ENCODE measurements at places on chromosomes 2 and 18.

DNA sequence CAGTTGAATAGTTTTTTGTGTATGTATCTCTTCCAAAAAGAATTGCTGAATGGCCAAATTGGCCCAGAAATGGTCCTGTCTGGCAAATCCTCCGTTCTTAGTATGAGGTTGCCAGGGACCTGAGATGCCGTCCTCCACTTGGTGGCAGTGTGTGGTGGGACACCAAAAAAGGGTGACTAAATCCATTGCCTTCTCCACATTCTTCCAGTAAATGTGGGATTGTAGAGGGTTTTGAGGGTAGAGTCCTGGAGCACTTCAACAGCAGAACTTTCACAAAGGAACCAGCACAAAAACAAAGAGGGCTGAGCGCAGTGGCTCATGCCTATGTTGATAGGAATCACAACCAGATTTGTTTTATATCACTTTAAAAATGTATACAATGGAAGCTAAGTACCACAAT, 199.9 kb downstream of the BCL2 start:
- DNase-seq = no peak

GRCh38 chr2:147222506-147222905, 622.3 kb upstream of the ACVR2A start:
- no peak for DNase-seq

- no peak for DNase-seq
These were observed 51.9 kb downstream of the SLC4A1AP start for GRCh38 chr2:27715318-27716210.

GRCh38 chr2:235049719-235050118, 97.9 kb downstream of the SH3BP4 start:
- no peak for DNase-seq

DNA sequence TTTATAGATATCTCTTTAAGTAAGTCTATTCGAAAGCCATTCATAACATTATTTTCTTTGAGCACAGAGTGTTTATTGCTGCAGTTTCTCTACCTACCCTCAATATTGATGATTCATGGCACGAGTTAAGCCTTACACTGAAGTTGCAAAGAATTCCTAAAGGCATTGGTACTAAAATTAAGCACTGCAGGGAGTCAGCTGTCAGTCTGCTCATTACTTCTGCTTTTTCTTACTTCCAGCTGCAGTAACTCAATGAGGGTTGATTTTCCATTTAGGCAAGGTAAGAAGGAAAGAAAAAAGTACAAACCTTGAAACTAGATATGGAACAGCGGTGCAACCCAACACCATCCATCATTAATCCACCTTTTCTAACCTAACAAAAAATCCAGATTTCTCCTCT, 65.2 kb downstream of the RNF152 start:
- no peak for DNase-seq

GRCh38 chr18:78768221-78768620, 211.4 kb upstream of the SALL3 start:
- no peak for DNase-seq

GRCh38 chr18:39838831-39839230, 2116.2 kb upstream of the PIK3C3 start:
- no peak for DNase-seq

- no peak for DNase-seq
These were observed 544.1 kb downstream of the LRRTM4 start for GRCh38 chr2:76977846-76978727.

- DNase-seq = no peak
These were observed 9.8 kb downstream of the RMDN2 start for GRCh38 chr2:37934591-37935513.

- no peak for DNase-seq
These were observed 263.9 kb downstream of the GLI2 start for GRCh38 chr2:120999377-121000097.

GRCh38 chr18:70513502-70514171, 224.8 kb downstream of the SOCS6 start:
- no peak for DNase-seq

DNA sequence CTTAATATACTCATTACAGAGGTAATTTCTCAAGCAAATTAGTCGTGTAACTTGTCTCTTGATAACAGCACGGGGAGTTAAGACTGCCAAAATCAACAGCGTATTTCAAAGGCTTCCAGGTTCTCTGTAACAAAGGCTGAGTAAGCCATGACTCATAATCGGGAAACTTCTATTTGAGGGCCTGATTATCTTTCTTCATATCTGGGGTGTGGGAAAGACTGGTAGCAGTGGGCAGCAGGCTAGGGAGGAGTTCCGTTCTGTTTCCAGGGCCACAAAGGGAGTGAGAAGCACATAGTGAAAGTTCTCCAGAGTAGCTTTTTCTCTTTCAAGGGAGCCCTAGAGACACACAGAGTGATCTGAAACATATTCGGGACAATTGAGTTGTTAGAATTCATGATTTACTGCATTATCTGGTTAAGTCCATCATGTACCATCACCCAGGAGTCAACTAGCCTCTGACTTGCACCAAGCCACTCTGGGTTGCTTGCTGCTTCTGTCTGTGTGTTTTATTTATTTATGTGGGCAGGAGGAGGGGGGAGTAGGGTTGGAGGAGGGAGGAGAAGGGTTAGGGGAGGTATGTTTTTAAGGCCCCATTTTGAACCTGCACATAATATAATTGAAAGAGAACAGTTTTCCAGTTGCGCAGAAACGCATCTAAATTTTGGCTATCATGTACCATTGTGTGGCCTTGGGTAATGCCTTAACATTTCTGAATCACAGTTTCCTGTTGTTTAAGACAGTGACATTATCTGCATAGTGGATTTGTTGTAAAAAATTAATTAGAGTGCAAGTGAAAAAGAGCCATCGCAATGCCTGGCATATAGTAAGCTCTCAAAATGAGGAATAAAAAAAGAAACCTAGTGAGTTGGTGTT, 80.5 kb upstream of the ITPRID2 start:
- DNase-seq = no peak

GRCh38 chr2:19114754-19115231, 243.6 kb downstream of the OSR1 start:
- DNase-seq = no peak

- no peak for DNase-seq
These were observed 318.2 kb downstream of the GALNT13 start for GRCh38 chr2:154189953-154190352.

GRCh38 chr2:38654528-38655381, 11.2 kb upstream of the GALM start:
- no peak for DNase-seq

- DNase-seq = no peak
These were observed 134.3 kb upstream of the TACR1 start for GRCh38 chr2:75333646-75334045.

GRCh38 chr2:35997488-35997887, 358.1 kb upstream of the CRIM1 start:
- no peak for DNase-seq

- peak; percentile 68 for DNase-seq
These were observed 15.5 kb downstream of the PXDN start for GRCh38 chr2:1728821-1729220.

DNA sequence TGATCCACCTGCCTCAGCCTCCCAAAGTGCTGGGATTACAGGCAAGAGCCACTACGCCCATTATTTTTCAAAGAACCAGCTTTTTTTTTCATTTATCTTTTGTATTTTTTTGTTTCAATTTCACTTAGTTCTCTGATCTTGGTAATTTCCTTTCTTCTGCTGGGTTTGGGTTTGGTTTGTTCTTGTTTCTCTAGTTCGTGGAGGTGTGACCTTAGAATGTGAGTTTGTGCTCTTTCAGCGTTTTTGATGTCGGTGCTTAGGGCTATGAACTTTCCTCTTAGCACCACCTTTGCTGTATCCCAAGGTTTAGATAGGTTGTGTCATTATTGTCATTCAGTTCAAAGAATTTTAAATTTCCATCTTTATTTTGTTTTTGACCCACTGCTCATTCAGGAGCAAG, 86.7 kb upstream of the MSTN start:
- DNase-seq = no peak

DNA sequence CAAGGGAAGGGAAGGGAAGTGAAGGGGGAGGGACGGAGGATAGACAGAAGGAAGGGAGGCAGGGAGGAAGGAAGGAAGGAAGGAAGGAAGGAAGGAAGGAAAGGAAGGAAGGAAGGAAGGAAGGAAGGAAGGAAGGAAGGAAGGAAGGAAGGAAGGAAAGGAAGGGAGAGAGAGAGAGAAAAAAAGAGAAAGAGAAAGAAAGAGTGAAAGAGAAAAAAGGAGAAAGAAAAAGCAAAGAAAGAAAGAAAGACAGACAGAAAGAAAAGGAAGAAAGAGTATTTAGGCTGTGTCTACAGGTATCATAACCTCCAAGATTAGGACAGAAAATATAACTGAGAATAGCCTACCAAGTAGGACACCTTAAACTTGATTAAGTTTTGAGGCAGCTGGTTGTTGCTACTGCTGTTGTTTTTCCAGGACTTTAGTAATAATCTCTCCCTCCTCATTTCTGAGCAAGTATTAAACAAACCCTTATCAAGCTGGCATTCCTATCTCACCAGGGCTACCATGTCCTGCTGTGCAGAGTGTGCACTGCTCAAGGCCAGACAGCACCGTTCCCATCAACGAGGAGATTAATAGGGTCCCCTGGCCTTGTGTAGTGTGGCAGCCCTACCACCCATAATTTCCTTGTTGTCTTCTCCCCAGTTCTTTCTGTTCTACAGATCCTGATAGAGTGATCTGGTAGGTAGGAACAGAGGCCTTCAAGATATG, 90.5 kb upstream of the FHL2 start:
- DNase-seq = no peak
